ENCODE measurements at places on chromosomes 6 and 20. TPM values are rescaled to one million over a fixed set of nuclear protein-coding genes. Genes with fewer than 3 reads are reported as not detected.

The SIRPG gene
- total RNA-seq, result not detected

The KAT14 gene
- 11.5 TPM for total RNA-seq

The IMPG1 gene
- not detected for total RNA-seq

The CLDN20 gene
- total RNA-seq, result not detected

The COL21A1 gene
- 0.38 TPM for total RNA-seq

The PRR18 gene
- total RNA-seq, result not detected

The STAU1 gene
- total RNA-seq, result 32.4 TPM

The KIF25 gene
- total RNA-seq, result 2.0 TPM

The PROKR2 gene
- not detected for total RNA-seq

The RNF182 gene
- 9.0 TPM for total RNA-seq

The NTSR1 gene
- total RNA-seq, result under 0.01 TPM

The ADGB gene
- total RNA-seq, result not detected

The HTR1E gene
- total RNA-seq, result not detected

The OOEP gene
- not detected for total RNA-seq

The RGL2 gene
- total RNA-seq, result 17.5 TPM

The SLC13A3 gene
- 0.38 TPM for total RNA-seq

The BPIFB1 gene
- not detected for total RNA-seq

The TREML1 gene
- total RNA-seq, result not detected

The C20orf144 gene
- total RNA-seq, result 0.28 TPM

The TMEM14C gene
- total RNA-seq, result 153 TPM

The ANKRD60 gene
- not detected for total RNA-seq

The SEMG1 gene
- total RNA-seq, result not detected

The GINS1 gene
- total RNA-seq, result 29.3 TPM

The SNRNP48 gene
- total RNA-seq, result 13.0 TPM

The ADTRP gene
- 1.1 TPM for total RNA-seq

The HLA-DPA1 gene
- 1.9 TPM for total RNA-seq

The EEF1A2 gene
- 0.38 TPM for total RNA-seq

The EYA2 gene
- 0.28 TPM for total RNA-seq

The TSHZ2 gene
- total RNA-seq, result 1.4 TPM

The TRIM15 gene
- total RNA-seq, result not detected

The SLC2A10 gene
- 32.2 TPM for total RNA-seq

The DNMT3B gene
- 2.0 TPM for total RNA-seq

The PPP1R3G gene
- 8.7 TPM for total RNA-seq

The CDH4 gene
- total RNA-seq, result 0.28 TPM

The KIAA1755 gene
- 2.5 TPM for total RNA-seq

The ATP6V1G2 gene
- 5.1 TPM for total RNA-seq

The PI3 gene
- not detected for total RNA-seq

The CRISP3 gene
- total RNA-seq, result not detected

The TCF19 gene
- 3.7 TPM for total RNA-seq

The ADGRF5 gene
- total RNA-seq, result 43.1 TPM

The MEP1A gene
- not detected for total RNA-seq

The TBC1D22B gene
- total RNA-seq, result 6.5 TPM

The NFATC2 gene
- total RNA-seq, result 0.19 TPM

The LINC00237 gene
- total RNA-seq, result not detected

The CCN5 gene
- total RNA-seq, result under 0.01 TPM

The GTSF1L gene
- not detected for total RNA-seq

The TRIM31 gene
- not detected for total RNA-seq

The ELOVL2 gene
- total RNA-seq, result 0.38 TPM

The FILIP1 gene
- 0.58 TPM for total RNA-seq

The PTCRA gene
- not detected for total RNA-seq

The TUBB1 gene
- not detected for total RNA-seq

The CRIP3 gene
- total RNA-seq, result not detected

The TCP11 gene
- 0.19 TPM for total RNA-seq

The SH3BGRL2 gene
- total RNA-seq, result 2.1 TPM

The CLPSL1 gene
- total RNA-seq, result not detected

All from regular cardiac myocyte (primary cell).